Fibroblast of lung (primary cell): ENCODE measurements at places on chromosomes 6 and 20. TPM values are rescaled to one million over a fixed set of nuclear protein-coding genes. Genes with fewer than 3 reads are reported as not detected.

DNA sequence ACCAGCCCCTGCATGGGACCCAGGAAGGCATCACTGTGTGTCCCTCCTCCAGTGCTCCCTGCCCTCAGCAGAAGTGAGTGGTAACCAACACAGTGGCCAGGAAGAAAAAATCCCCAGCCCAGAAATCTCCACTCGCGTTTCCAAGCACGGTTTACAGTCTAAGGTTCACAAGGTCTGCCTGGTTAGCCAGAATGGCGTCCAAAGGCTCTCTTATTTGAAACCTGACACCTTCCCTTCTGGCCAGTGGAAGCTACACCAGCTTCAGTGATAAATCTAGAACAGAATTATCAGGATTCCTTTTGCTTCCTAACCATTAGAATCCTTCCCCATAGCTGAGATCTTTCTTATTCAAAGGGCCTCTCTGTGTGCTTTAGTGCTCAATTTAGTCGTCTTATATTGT is 9.2 kb downstream of the LY86 start:
- no peak for DNase-seq

The GSTA2 gene
- not detected in 2 replicates for total RNA-seq

DNA sequence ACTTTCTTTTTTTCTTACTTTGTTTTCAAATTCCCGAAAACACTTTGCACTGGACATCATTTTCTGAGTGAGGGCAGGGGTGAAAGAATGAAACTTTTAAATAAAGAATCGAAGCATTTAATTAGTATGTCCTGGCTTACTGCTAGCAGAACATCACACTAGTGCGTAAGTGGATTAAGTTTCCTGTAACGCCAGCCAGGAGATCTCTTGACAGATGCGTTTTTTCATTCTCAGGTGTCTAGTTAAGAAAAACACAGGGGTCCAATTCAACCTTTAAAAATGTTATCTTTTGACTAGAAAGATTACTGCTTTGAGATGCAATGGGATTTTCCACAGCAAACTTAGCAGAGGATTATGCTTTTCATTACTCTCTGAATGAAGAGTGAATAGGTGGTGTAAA is 858.8 kb upstream of the EPHA7 start:
- DNase-seq, result no peak

DNA sequence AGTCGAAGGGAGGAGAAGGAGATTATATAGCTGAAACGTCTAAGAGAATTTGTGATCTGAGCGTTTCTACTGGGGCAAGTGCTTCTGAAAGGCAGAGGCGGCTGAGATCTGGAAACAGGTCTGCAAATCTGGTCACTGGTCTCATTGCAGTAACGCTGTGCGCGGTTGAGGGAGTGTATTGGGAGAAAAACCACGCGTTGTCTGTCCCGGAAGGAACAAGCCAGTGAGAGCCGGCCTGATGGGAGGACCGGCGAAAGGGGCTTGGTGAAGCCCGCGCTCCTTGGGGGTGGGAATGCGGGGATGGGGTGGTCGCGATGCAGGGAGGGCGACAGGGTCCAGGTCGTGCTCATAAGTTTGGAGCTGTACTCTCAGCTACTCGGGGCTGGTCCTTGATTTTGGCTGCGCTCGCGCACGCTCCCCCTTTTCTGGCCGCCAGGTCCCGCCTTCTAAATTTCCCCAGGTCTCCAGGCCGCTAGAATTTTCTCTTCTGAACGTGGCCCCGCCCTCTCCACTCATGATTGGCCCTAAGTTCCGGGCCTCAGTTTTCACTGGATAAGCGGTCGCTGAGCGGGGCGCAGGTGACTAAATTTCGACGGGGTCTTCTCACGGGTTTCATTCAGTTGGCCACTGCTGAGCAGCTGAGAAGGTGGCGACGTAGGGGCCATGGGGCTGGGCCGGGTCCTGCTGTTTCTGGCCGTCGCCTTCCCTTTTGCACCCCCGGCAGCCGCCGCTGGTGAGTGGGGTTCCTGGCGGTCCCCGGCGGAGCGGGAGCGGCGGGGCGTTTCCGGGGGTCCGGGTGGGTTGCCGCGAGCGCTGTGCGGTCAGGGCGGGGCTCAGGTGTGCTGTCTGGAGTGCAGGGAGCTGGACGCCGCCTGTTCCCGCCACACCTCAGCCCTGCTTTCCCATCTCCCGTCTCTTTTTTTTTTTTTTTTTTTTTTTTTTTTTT is at the start of gene MICB:
Gene MICB, plus strand, starts transcription at position 615 of the 946 bp plus-strand sequence. Its CDS starts 49 bp downstream, at position 664.
- DNase-seq, result peak; percentile 68
